ENCODE measurements at places on chromosomes 3 and 15.
A peak's percentile ranks its signal among the peaks of the same experiment; 100 is the strongest.

- peak; percentile 35 for ATAC-seq
Observed at GRCh38 chr15:78130466-78131294, 565 bp downstream of the CIB2 start.

- peak; percentile 98 for ATAC-seq
Observed at GRCh38 chr15:29269485-29270168, at the start of gene NSMCE3. TSS of gene NSMCE3 (minus strand) at chr15:29269822. CDS start at chr15:29269705, 117 bp downstream.

- no peak for ATAC-seq
Observed at GRCh38 chr3:178054471-178054870, 481.8 kb upstream of the KCNMB2 start.

DNA sequence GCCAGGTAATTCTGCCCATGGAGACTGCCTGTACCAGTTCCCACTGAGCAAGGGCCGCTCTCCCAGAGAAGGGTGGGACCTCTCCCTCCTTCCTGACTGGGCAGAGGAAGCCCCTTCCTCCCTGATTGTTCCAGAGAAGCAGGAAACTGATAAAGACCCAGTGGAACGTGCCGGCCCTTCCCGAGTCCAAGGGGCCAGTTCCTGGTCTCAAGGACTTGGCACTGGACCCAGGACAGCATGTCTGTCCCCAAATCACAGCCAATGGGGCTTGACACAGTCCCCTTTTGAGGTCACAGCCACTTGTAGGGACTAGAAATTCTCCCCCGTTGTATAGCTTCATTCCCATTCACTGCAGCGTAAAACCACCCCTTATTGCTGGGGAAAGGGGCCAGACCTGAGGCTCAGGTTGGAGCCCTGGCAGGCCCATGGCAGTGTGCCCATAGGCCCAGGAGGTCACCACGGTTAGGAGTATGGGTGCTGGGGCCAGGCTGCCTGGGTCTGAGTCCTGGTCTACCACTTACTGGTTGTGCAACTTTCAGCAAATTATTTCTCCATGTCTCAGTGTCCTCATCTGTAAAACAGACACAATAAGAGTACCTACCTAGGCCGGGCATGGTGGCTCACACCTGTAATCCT lies 18.1 kb downstream of the CSRNP1 start:
- no peak for ATAC-seq

GRCh38 chr3:17357035-17357710 lies 385.3 kb downstream of the TBC1D5 start:
- ATAC-seq = no peak

DNA sequence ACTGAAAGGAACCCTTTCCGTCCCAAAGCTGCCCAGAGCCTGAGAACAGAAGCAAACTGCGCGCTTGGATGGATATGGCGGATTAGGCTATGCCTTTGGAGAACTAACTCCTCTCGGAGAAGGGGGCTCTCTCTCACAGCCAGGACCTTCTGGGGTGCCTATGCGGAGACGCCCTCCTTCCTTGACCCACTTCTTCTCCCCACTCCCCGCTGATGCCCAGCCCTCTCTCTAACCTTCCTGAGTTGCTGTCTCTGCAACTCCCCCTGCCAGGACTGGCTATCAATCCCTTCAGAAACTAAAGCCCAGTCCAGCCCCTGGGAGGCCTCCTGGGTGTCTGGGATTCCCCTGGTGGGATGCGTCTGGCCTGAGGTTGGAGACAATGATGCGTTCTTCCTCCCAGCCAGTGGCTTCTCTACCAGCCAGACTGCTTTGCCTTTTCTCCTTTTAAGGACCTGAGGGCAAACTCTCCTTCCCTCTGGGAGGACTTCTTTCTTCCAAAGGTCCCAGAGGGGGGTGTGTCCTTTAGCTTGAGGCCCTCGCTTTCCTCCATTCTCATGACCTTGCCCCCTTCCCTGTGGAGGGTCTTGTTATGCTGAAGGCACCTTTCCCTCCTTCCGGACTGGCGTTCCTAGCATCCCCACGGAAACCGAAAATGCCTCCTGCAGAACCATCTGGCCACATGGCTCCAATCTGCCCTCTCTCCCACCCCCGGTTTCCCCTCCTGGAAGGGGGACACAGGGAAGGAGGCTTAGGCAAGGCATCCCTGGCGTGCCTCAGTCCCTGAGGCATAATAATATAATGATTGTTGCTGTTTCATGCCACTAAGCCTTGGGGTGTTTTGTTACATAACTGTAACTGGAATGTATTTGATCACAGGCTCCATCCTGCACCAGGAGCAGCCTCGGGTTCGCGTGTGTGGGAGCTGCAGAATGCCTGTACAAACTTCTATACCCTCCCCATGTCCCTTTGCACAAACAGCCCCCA lies 63.4 kb upstream of the C15orf39 start:
- ATAC-seq = no peak

GRCh38 chr3:118480101-118480860 lies 554.4 kb downstream of the IGSF11 start:
- ATAC-seq = no peak

DNA sequence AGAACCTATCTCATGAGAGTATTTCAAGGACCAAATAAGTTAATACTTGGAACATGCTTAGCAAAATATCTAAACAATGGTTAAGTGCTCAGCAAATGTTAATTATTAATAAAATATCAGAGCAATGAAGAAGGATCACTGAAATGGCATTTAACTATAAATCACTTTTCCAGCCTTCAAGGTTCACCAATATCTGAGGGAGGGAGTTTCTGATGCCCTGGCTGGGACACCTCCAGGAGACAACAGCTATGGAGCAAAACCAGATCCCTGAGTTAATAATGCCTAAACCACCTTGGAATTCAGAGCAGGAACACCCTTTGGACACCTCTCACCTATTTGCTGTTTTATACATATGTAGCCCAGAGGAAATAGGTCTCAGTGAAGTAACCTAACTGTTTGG lies 6.4 kb upstream of the FAM174B start:
- no peak for ATAC-seq

Measured in SK-N-SH treated with all-trans-retinoic acid at 6 μM for 48 hours (cell line).